Left ventricle myocardium superior (tissue), 1 donor: ENCODE measurements at places on chromosomes 1 and 21.

DNA sequence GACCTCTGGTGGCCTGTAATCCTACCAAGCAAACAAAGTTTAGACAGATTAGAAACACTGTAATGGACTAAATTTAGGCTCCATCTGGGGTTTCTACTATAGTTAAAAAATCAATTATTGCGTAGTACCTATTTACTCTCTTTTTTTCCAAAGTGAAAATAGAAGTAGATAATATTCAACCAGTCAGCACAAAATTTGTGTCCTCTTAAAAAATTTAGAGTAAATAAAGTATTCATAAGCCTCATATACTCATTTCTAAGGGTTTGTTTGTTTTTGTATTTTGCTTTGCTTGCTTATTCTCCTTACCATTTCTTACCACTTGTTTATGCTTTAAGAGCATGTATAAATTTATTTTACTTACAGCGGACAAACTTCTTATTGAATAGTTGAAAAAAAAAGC lies 54.5 kb downstream of the NCAM2 start:
- no peak for DNase-seq

- DNase-seq, result no peak
Observed at GRCh38 chr1:72288886-72289285, 6.5 kb upstream of the NEGR1 start.

- DNase-seq, result no peak
Observed at GRCh38 chr1:182183606-182184005, 122.1 kb upstream of the ZNF648 start.

GRCh38 chr1:167054946-167055630 lies 35.1 kb downstream of the GPA33 start:
- no peak for DNase-seq

DNA sequence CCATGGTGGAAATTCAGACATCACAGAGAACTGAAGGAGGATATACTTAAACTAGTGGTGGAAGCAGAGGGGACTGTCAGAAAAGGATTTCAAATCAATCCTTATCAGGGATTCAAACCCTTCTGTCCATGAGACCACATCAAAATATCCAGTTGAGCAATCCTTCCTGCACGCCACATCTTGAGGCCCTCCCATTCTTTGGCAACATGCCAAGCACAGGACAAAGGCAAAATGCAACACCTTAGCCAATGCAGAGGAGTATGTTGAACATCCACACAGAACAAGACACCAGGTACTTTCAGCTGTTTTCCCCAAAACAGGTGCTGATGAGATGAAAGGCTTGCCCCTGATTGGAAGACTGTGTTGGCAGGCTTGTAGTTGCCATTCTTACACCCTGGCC lies 81.8 kb upstream of the PLXNA2 start:
- DNase-seq, result no peak

DNA sequence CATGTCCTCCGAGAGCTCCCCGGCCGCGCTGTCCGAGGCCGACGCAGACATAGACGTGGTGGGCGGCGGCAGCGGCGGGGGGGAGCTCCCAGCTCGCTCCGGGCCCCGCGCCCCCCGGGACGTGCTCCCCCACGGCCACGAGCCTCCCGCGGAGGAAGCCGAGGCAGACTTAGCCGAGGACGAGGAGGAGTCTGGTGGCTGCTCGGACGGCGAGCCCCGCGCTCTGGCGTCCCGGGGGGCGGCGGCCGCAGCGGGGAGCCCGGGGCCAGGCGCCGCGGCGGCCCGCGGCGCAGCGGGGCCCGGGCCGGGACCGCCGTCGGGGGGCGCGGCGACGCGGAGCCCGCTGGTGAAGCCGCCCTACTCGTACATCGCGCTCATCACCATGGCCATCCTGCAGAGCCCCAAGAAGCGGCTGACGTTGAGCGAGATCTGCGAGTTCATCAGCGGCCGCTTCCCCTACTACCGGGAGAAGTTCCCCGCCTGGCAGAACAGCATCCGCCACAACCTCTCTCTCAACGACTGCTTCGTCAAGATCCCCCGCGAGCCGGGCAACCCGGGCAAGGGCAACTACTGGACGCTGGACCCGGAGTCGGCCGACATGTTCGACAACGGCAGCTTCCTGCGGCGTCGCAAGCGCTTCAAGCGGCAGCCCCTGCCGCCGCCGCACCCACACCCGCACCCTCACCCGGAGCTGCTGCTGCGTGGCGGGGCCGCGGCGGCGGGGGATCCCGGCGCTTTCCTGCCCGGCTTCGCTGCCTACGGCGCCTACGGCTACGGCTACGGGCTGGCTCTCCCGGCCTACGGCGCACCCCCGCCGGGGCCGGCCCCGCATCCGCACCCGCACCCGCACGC lies 547 bp downstream of the FOXD2 start:
- DNase-seq, result no peak

- DNase-seq, result no peak
Observed at GRCh38 chr1:102174259-102174863, 177.6 kb upstream of the OLFM3 start.

DNA sequence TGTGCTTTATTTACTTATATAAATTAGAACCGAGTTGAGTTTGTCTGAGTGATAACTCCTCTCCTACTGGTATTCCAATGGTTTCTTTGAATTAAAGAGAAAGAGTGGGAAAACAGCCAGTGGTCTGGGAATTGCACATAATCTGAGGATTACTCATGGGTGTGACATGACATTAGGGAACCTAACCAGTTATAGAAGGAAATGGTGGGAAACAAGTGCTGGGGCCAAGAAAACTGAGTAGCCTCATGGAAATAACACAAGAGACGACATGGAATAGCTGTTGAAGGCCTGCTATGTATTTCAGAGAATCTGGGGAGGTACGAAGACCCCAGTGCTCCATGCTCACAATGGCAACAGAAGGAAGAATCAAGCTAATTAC lies 41.8 kb upstream of the LRRC52 start:
- no peak for DNase-seq

DNA sequence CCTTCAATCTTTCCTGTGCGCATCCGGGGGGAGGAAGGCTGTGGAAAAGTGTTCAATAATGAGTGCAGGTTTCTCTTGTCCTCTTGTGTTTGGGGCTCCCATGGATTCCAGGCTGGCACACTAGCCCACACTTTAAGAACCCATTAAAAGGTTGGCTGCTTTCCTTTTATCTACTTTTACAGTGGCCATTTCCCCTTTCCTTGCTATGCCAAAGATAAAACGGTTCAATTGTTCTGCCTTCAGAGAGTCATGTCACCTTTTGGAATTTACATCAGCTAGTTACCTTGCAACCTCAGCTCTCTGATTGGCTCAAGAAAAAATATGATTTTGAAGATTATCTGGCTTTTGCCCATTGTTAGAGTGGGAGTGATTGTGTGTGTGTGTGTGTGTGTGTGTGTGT lies 182.3 kb downstream of the SDCCAG8 start:
- no peak for DNase-seq

DNA sequence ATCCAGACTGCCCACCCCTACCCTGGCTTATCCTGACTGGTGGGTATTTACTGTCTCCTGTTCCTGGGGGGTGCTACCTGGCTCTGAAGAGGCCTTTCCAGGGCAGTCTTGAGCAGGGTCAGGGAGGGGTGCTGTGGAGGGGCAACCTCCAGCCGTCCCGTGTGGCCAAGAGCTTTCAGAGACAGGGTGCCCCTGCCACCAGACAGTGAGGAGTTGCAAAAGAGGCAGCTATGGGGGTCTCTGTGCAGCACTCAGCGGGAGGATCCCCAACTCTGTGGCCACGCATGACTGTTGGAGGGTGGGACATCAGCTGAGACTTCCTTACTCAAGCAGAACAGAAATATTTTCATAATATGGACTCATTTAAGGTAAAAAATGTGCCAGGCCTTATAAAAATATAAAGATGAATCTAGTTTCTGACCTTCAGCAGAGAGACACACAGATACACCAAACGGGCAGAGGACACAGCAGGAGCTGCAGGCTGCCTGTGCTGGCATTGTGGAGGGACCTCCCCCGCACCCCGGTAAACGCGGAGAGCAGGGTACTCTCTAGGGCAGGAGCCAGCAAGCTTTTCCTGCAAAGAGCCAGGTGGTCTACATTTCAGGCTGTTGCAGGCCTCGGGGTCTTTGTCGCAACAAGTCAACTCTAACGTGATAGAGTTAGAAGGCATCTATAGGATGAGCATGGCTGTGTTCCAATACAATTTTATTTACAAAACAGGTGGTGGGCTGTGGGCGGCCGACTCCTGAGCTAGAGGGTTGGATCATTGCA lies 252.6 kb downstream of the RHOU start:
- no peak for DNase-seq

DNA sequence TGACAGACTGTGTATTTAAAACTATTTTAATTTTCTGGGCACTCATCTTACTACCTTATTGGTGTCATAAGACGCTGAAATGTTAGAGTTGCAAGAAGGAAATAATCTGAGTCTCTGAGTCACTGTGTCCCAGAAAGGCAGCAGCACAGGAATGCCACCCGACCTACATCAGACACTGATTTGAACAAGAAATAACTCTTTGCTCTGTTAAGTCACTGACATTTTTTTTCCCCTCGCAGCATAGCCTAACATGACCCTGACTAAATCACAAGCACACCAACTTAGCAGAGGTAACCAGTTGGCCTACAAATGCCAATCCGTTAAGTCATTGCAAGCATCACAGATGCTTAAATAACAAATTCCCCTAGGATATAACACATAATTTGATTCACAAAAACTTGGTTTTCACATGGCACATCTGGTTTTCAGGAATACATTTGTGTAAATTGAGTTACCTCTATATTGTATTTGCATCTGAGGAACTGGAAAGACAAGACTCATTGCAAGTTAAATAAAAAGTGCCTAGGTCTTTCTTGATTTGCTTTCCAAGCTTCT lies 349.1 kb downstream of the SEC16B start:
- DNase-seq, result no peak

GRCh38 chr1:233575450-233575849 lies 38.5 kb upstream of the KCNK1 start:
- no peak for DNase-seq

GRCh38 chr1:70542030-70542429 lies 131.0 kb downstream of the CTH start:
- no peak for DNase-seq

- DNase-seq, result no peak
Observed at GRCh38 chr21:29232530-29233255, 66.0 kb upstream of the BACH1 start.

DNA sequence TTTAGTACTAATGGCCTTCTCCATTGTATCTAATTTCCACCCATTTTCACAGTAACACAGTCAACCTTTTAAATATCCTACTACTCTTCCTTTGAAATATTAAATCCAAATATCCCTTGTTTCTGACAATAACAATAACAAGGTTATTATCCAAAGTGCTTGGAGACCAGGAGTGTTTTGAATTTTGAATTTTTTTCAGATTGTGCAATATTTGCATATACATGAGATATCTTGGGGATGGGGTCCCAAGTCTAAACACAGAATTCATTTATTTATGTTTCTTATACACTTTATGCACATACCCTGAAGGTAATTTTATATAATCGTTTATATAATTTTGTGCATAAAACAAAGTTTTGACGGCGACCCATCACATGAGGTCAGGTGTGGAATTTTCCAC lies 17.5 kb downstream of the DMAP1 start:
- DNase-seq, result no peak

DNA sequence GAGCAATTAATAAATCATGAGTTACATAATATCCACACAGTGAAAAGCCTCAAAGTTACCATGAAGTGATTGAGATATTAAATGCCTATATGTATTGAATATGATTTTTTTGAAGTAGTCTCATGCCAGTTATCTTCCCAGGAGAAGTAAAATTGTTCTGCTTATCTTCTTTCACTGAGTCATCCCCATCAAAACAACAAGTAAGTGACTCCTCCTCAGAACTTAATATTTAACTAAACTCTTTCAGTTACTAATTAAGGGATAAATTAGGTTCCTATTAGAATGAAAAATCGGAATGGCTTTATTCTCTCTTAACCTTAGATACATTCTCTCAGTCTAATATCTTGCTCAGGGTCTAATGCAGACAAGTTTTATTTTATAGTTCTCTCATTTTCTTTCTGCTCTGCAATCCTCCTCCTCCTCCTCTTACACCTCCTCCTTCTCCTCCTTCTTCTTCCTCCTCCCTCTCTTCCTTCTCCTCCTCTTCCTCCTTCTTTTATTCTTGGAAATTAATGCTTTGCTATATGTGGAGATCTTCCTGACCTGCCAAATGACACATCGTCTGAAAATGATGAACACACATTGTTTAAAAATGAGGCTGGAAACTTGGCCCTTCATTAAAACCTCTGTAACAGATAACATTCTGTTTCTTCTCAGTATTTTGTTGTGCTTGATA lies 110.9 kb downstream of the RUNX1 start:
- DNase-seq, result no peak

GRCh38 chr1:212586206-212587015 lies 22.1 kb upstream of the ATF3 start:
- DNase-seq, result no peak

GRCh38 chr1:28751315-28752060 lies 14.7 kb downstream of the YTHDF2 start:
- DNase-seq, result no peak

GRCh38 chr1:100811808-100812207 lies 82.8 kb downstream of the EXTL2 start:
- DNase-seq, result no peak
